Neural crest cell (in vitro differentiated cells): ENCODE measurements at places on chromosomes 5 and 9. TPM values are rescaled to one million over a fixed set of nuclear protein-coding genes. Genes with fewer than 3 reads are reported as not detected.

ADGRD2 gene
- 0.44 TPM in 1 of 2 replicates, not detected in the other for total RNA-seq

FBP1 gene
- 0.80 and 0.86 TPM in 2 replicates for total RNA-seq

GALNT12 gene
- 4.6 and 4.9 TPM in 2 replicates for total RNA-seq

SCGB3A2 gene
- total RNA-seq = not detected in 2 replicates

PCDHGA5 gene
- 0.32 and 0.51 TPM in 2 replicates for total RNA-seq

HMCN2 gene
- total RNA-seq = 0.07 TPM in 1 of 2 replicates, not detected in the other

TRMT10B gene
- 9.5 and 9.8 TPM in 2 replicates for total RNA-seq

DAB2IP gene
- 46.4 and 48.3 TPM in 2 replicates for total RNA-seq

GCNT4 gene
- 0.39 and 0.56 TPM in 2 replicates for total RNA-seq

ZBTB6 gene
- total RNA-seq = 8.4 and 9.4 TPM in 2 replicates

ASPN gene
- total RNA-seq = not detected in 2 replicates

SVEP1 gene
- 1.3 and 1.5 TPM in 2 replicates for total RNA-seq

SNX30 gene
- 14.5 and 15.5 TPM in 2 replicates for total RNA-seq

RASEF gene
- total RNA-seq = 0.16 TPM in 1 of 2 replicates, not detected in the other

STOML2 gene
- total RNA-seq = 184 and 186 TPM in 2 replicates

LVRN gene
- total RNA-seq = 0.34 and 0.56 TPM in 2 replicates

C9 gene
- total RNA-seq = not detected in 2 replicates

GARIN3 gene
- not detected in 2 replicates for total RNA-seq

OR13D1 gene
- total RNA-seq = not detected in 2 replicates

TMC1 gene
- 0.33 and 0.36 TPM in 2 replicates for total RNA-seq

PAX5 gene
- total RNA-seq = 18.1 and 19.5 TPM in 2 replicates

ERP44 gene
- total RNA-seq = 13.3 and 13.6 TPM in 2 replicates

PCDHGA12 gene
- total RNA-seq = 1.5 and 1.8 TPM in 2 replicates

ANKRD34B gene
- total RNA-seq = 0.05 TPM in 1 of 2 replicates, not detected in the other

CARTPT gene
- not detected in 2 replicates for total RNA-seq

CCDC171 gene
- 6.1 and 7.2 TPM in 2 replicates for total RNA-seq

PCDHGB4 gene
- 4.2 and 5.3 TPM in 2 replicates for total RNA-seq

FOXD4 gene
- 0.36 and 0.77 TPM in 2 replicates for total RNA-seq

PCDHA2 gene
- 1.2 TPM in 2 replicates for total RNA-seq

IFNB1 gene
- total RNA-seq = not detected in 2 replicates

RNF145 gene
- total RNA-seq = 92.1 and 95.2 TPM in 2 replicates

ADAMTS12 gene
- total RNA-seq = 10.4 and 10.8 TPM in 2 replicates

NEURL1B gene
- 5.7 and 6.1 TPM in 2 replicates for total RNA-seq

ANKRD18A gene
- 4.8 and 7.6 TPM in 2 replicates for total RNA-seq

MAMDC2 gene
- 0.21 and 0.25 TPM in 2 replicates for total RNA-seq
